IPS DF 6.9 (cell line): ENCODE measurements at places on chromosomes 1 and 21.

GRCh38 chr1:59714966-59715365 lies 99.8 kb upstream of the HOOK1 start:
- DNase-seq = no peak

- no peak for DNase-seq
These were observed 15.3 kb downstream of the DCAF8 start for GRCh38 chr1:160247053-160247452.

- peak; percentile 73 for DNase-seq
These were observed 17.7 kb upstream of the SNX27 start for GRCh38 chr1:151594143-151594625.

- no peak for DNase-seq
These were observed 64.2 kb downstream of the PIK3CD start for GRCh38 chr1:9715536-9716226.

DNA sequence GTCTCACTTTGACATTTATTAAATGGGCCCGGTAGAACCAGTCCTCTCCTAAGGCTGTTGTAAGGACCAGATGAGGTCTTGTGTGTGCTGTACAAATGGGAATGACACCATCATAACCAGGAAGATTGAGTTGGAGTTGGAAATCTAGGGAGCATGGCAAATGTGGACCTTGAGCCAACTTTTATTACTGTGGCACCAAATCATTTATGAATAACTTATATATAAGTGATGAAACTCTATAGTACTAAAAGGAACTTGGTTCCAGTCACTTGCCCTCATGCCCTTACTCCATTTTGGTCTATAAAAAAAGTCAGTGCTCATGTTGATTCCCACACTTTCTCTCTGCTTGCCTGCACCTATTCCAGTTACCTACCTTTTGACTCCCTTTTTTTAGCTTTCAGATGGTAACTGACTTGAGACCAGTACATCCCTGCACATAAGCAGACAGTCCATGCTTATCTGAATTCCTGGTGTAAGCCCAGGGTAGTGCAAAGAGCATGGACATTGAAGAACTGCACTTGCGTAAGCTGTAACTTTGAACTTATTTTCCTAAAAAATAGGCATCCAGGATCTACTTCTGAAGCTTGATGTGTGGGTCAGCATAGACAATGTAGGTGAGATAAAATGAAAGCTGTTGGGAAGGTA lies 210.6 kb downstream of the PBX1 start:
- no peak for DNase-seq

DNA sequence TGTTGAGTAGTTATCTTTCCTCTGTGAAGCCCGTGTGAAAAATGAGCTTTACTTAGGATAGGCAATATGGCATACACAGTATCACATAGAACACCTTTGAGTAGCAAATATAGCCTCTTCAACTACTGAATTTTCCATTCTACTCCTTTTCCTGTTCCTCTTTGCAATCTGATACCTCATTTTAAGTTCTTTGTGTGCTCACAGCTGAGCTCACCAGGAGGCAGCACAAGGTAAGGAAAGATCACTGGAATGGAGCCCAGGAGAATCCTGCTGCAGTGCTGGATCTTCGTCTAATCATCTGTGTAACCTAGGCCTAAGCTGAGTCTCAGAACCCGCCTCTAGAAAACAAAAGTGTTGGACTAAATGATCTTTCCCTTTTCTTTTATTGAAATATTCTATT lies 171.0 kb downstream of the LRRC40 start:
- peak; percentile 58 for DNase-seq

- DNase-seq = no peak
These were observed 12.2 kb upstream of the CLSTN1 start for GRCh38 chr1:9835758-9836631.

GRCh38 chr1:8086055-8086454 lies 59.9 kb upstream of the ERRFI1 start:
- DNase-seq = no peak

- DNase-seq = no peak
These were observed 82.6 kb upstream of the PTGFR start for GRCh38 chr1:78408192-78408591.

- DNase-seq = no peak
These were observed 12.2 kb downstream of the TMEM53 start for GRCh38 chr1:44661781-44662682.

DNA sequence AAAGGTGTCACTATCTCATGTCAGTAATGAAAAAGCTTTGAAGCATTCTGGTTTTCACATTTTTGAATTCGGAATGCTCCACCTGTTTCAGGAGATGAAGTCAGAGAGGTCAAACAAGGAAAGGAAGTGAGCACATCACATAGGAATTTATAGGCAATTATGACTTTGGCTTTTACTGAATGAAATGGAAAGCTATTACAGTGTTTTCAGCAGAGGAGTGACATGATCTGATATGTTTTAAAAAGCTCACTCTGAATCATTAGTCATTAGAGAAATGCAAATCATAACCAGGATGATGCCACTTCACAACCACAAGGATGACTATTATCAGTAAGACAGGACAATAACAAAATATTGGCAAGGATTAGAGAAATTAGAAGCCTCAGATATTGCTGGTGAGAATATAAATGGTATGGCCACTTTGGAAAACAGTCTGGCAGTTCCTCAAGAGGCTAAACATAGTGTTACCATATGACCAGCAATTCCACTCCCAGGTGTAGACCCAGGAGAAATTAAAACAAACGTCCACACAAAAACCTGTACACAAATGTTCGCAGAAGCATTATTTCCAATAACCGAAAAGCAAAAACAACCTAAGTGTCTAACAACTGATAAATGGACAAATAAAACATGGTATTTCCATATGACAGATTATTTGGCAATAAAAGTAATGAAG lies 7.5 kb downstream of the TAF1A start:
- no peak for DNase-seq

DNA sequence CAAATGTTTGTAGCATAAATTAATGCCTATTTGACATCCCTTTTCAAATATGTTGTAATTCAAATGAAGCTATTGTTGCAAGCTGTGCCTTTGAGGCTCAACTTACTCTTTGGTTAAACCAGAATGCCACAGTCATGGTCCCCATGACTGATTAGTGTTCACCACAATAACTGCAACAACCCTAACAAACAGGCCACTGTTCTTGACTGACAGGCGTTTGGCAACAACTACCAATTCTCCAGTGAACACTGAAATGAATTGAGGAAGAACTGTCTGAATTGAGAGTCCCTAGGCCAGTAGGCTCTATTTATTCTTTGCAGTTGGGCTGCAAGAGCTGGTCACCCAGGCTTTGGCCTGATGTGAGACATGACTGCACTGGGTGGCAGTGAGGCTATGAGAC lies 6.6 kb upstream of the TMEM167B start:
- no peak for DNase-seq
